Thymus (tissue), 14 donors: ENCODE measurements at places on chromosomes 7 and 10. TPM values are rescaled to one million over a fixed set of nuclear protein-coding genes. Genes with fewer than 3 reads are reported as not detected.

Gene SFRP5
- 0.41 TPM for polyA plus RNA-seq

Gene CDHR1
- 1.3 TPM for polyA plus RNA-seq

Gene MMP21
- polyA plus RNA-seq = 0.18 TPM

Gene OR2A12
- not detected for polyA plus RNA-seq

Gene ZSCAN21
- 8.3 TPM for polyA plus RNA-seq

Gene POMZP3
- 14.3 TPM for polyA plus RNA-seq

Gene ADAM12
- polyA plus RNA-seq = 0.96 TPM

Gene CSTF2T
- 23.9 TPM for polyA plus RNA-seq

DNA sequence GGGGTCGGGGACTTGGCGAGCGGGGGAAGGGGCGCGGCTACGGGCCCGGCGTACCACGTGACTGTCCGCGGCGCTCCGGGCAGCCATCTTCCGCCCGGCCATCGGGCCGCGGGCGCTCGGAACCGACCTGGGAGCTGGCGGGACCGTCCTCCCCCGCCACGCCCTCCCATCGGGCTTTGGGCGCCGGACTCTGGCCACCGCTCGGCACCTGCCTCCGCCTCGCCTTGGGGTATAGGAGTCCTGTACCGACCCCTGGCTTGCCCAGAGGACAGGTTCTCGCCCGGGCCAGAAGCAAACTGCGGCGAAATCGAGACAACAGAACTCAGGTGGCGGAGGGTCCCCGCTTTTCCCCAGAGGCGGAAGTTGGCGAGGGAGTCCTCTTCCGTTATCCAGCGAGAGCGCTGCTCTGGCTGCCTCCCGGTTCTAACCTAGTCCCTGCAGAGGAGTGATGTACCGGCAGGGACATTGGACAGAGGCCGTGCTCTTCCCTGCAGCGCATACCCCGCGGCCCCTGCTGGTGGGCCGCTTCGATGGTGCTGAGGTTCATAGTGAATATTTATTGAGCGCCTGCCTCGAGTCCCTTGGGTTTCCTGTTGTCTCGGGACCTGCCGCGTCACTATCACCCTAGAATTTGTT, 1.2 kb upstream of the SGMS1 start:
- peak; percentile 77 for DNase-seq

- no peak for DNase-seq
Measured at GRCh38 chr7:139534096-139534495, 10.6 kb downstream of the CLEC2L start.

DNA sequence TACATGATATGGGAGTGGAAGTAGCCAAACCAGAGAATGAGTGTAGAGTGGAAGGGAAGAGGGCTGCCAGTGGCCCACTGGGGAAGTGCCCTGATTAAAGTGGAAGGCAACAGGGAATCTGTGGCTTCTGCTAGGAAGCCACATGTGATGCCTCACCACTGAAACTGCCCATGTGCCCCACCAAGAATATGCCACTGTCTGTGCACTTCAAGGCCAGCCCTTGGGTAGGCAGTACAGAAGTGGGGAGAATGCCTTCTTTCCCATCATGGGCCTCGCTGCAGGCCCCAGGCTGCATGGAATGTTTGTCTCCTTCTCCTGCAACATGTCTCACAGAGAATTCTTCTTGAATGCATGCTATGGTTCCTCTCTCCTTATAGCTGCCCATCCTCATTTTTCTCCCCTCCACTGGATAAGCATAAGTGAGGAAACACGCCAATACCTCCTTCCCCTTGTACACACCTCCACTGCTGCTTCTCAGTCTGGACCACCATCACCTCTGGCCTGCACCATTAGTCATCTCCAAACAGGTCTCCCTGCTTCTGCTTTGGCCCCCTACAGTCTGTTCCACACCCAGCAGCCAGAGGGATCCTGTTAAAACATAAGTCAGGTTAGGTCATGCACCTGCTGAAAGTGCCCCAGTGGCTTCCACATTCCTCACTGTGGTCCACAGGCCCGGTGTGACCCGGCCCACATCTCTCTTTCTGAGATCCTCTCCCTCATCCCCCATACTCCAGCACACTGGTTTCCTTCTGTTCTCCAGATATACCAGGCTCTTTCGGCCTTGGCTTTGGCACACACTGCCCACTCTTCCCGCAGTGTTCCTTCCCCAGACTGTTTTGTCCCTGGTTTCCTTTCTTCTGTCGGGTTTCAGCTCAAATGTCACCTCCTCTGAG, 37.1 kb downstream of the SNX10 start:
- no peak for DNase-seq

- DNase-seq = no peak
Measured at GRCh38 chr10:35819011-35819410, 176.9 kb upstream of the FZD8 start.

DNA sequence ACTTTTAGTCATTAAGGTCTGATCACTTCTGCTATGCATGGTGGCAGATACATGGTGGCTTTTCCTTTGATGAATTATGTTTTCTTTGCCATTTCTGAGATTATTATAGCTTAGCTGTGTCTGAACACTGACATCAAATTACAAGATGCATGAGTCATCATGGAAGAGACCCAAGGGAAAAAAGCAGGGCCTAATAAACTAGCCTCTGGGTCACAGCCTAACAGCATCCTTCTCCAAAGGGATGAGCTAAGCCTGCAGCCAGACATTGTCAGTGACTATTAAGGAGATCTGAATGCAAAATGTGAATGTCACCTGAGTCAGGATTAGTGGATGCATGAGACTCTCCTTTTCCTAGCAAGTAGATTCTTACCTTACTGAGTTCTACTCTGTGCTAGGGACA, 19.1 kb upstream of the OGDHL start:
- DNase-seq = no peak

GRCh38 chr10:96889415-96890171, 57.5 kb downstream of the LCOR start:
- no peak for DNase-seq

DNA sequence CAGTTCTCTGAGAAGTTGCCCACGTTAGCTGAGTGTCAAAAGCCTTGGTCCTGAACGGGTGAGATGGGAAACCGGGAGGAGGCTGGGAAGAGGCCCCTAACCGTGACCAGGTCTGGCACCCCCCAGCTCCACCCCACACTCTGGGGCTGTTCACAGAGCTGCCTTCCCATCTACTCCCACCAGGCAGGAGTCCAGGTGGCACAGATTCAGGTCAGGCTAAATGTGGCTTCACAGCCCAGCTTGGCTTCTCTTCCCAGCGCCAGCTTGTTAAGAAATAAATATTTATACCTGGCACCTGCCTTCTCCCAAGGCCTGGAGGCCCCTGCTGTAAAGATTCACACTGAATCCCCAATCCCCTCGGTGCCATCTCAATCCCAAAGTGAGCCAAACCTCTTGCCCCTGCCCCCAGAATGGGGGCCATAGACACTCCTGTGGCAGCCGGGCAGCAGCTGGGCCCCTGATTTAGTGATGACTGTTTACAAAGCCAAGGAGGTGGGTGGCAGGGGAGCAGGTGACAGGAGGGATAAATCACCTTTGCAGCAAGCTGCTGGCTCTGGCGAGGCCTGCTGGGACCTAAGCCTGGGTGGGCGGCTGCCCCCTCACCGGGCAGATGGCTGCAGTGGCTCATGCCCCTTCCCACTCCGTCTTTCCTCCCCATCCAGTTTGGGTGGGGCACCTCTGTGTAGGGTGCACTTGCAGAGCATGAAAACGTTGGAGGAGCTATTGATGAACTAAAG, 72.5 kb downstream of the GOLGA7B start:
- no peak for DNase-seq

DNA sequence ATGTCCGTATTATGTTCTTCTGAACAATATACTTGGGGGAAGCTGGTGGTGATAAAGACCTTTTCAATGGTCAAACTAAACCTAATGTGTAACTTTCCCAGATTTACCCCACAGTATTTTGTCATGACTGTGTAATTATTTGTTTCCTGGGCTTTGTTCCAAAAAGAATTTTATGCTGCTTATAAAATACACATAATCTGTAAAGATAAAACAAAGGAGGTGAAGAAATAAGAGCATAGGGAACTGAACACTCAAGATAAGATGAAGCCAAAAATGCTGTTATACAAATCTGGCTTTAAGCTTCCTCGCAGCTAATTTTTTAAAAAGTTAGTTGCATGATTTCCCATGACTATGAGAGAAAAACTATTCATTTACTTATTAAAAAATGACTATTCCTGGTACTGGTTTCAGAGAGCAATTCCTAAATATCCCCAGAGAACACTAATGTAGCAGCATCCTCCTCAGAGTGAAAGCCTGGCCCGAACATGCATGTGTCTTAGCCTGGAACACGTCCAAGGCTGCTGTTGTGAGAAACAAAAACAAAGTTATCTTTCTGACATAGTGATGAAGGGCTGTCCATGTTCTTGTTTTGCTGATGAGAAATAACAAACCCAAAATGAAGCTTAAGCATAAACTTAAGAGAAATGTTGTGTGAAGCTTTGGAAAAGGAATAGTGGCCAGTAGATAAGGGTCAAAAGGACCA, 33.9 kb downstream of the MALSU1 start:
- DNase-seq = no peak

- DNase-seq = no peak
Measured at GRCh38 chr10:33808475-33808874, 474.0 kb upstream of the NRP1 start.

DNA sequence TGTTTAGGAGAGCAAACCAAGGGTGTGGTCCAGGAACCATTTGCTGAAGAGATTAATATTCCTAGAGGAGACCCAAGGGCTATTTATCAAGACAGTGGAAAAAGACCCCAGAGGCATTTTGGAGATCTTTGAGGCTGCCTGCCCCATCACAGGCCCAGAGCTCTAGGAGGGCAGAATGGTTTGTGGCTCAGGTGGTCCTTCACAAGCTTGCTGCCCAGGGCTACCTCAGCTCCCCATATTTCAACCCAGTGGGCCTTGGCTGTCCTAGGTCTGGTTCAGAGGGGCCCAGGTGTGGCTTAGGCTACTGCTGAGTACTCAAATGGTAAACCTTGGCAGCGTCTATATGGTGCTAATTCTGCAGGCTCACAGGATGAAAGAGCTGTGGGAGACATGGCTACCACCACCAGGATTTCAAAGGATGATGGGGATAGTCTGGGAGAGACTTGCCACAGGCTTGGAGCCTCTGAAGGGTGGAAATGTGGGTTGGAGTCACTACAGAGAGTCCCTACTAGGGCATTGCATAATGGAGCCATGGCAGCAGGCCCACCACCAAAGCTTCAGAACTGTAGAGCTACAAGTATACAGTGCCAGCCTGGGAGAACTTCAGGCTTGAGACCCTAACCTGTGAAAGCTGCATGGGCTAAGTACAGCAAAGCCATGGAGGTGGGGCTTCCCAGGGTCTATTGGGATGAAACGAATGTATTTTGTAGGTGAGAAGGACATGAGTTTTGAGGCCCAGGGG, 24.3 kb downstream of the PTEN start:
- DNase-seq = no peak

DNA sequence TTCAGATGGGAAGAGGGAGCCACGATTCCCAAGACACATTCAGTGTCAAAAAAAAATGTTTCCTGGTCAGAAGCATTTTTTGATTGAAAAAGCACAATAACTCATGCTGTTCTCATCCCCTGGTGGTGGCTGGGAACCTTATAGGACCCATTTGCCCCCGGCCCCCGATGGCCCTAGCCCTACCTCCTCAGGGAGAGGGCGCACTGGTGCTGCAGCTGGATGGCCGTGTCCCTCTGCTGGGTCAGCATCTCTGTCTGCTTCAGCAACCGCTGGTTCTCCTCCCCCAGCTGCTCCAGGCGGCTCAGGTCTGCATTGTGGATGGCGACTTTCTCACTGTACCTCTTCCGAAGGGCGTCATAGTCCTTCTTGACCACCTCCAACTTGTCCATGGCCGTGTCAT, 83.3 kb downstream of the DLG5 start:
- DNase-seq = no peak

DNA sequence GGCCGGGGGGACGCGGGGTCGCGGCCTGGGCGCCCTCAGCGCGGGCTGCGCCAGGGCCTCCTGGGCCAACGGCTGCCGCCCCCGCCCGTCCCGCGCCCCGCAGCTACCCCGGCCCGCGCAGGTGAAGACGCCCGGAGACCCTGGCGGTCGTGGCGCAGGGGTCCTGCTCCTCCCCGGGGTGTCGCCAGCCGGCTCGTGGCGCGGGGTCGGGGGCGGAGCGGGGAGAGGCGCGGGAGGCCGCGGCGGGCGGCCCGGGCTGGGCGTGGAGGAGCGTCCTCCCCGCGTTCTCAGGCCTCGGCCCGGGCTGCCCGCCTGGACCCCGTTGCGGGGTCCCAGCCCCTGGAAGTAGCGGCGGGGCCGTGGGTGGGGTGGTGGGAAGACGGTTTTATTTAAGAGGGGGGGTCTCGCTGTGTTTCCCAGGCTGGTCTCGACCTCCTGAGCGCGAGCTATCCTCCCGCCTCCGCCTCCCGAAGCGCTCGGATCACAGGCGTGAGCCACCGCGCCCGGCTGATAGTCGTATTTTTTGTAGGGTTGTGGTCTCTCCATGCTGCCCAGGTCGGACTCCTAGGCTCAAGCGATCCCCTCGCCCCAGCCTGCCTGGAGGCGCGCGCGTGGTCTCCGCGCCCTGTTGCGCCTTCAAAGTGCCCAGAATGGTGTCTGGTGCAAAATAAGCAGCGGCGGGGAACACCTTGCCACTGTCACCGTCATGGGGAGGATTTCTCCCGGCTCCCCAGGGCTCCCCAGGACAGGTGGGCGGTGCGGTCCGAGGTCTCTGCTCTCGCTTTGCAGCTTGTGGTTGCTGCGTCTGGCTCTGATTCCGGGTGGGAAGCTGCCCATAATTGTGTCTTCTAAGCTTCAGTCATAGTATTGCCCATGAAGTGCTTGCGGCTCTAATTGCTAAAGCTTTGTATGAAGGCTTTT, 15.3 kb upstream of the SUN1 start:
- peak; percentile 18 for DNase-seq

DNA sequence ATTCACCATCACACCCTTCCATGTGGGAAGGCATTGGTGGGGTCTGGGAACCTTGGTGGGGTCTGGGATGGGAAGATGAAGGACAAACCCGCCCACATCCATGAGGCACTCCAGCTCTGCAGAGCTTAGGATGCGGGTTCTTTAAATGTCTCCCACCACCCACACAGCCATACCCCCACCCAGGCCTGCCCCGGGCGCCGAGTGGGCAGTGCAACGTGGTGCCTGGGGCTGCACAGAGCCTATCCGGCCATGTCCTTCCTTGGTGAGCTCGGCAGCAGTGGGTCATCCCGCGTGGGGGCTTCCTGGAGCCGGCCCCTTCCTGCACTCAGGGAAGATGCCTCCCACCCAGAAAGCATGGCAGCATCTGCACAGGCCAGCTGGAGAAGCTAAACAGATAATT, 163.5 kb upstream of the TCERG1L start:
- DNase-seq = no peak

GRCh38 chr7:145088111-145088745, 252.4 kb upstream of the TPK1 start:
- DNase-seq = no peak

DNA sequence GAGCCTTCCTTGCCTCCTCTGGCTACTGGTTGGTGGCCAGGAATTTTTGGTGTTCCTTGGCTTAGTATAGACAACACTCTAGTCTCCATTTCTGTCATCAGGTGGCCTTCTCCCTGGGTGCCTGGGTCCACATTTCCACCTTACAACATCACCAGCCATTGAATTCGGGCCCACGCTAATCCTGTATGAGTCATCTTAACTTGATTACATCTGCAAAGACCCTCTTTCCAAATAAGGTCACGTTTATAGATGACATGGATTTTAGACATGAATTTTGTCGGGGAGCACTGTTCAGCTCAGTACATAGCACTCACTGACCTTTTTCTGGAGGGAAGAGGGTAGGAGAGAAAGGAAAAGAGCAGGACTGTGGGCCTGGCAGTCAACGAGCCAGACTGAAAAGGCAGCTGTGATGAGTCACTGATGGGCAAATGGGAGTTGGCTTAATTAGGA, 39.4 kb downstream of the MMRN2 start:
- DNase-seq = no peak

- no peak for DNase-seq
Measured at GRCh38 chr10:92124616-92125143, 166.2 kb downstream of the CPEB3 start.

- DNase-seq = no peak
Measured at GRCh38 chr10:48598936-48599829, 5.7 kb downstream of the ARHGAP22 start.
